RPMI7951 (cell line): ENCODE measurements at places on chromosomes 5 and 9. TPM values are rescaled to one million over a fixed set of nuclear protein-coding genes. Genes with fewer than 3 reads are reported as not detected.

Gene ANKRD18A
- not detected in 2 replicates for total RNA-seq

DNA sequence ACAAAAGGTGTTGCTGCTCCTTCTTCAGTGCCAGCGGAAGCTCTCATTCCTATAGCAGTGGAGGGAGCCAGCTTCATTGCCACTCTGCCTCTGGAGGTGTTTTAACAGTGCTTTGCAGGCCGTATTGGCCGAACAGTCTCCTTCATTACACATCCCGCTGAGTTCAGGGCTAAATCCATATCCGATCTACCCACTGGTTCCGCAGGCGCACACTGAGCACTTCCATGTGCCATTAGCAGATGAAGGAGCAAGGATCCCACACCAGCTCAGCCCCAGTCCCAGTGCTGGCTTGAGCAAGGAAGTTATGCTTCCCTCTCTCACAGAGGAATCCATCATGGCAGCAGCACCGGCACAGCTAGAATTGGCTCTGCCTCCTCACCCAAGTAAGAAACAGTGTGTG, 121.2 kb upstream of the IRX2 start:
- no peak for DNase-seq

DNA sequence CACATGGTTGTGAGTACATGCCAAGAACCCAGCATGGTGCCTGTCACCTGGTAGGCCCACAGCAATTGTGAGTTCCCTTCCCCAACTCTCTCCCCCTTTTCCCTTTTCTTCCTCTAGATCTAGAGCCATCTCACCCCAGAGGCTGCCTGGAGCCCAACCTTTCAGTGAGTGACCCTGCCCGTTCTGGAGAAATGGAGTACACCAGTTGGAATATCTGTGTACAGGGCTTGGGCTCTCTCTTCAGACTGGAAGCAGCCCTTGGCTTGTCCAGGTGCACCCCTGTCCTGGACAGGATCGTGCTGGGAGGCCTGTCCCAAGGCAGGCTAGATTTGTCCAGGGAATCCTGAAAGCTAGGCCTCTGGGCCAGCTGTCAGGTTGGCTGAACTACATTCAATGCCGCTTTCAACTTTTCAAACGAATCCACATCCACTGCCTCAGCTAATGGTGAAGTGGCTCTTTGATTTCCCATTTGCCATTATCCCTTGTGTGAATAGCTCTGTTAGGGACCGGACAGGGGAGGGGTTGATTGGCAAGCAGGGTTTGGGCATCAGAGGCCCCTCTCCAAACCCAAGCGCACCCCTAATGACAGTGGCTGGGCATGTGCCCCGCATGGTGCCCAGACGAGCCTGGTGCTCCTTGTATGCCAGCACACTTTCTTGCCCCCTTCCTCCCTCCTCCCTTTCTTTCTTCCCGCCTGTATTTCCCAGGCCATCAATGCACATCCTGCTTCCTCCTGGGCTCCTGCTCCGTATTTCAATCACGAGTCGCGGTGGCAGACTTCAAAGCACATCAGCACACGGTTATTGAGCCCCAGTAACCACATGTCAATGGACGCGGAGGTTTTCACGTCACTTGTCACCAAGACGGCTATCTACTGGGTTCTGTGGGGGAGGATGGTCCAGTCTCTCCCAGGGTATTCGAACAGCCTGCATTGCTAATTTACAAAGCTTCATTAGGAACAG, 211.2 kb downstream of the DAB2IP start:
- DNase-seq: no peak

DNA sequence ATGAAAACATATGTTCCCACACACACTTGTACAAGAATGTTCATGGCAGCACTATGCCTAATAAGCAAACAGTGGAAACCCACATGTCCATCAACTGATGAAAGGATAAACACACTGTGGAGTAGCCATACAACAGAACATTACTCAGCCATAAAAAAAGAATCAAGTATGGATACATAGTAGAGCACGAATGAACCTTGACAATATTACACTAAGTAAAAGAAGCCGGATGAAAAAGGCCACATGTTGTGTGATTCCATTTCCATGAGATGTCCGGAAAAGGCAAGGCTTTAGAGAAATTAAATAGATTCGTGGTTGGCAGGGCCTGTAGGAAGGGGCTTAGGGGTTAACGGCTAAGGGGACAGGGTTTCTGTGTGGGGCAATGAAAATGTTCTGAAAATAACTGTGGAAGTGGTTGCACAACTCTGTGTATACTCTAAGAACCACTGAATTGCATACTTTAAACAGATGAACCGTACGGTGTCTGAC, 51.4 kb downstream of the COL23A1 start:
- DNase-seq: no peak

Gene TUBB4B
- total RNA-seq: 295 and 372 TPM in 2 replicates

DNA sequence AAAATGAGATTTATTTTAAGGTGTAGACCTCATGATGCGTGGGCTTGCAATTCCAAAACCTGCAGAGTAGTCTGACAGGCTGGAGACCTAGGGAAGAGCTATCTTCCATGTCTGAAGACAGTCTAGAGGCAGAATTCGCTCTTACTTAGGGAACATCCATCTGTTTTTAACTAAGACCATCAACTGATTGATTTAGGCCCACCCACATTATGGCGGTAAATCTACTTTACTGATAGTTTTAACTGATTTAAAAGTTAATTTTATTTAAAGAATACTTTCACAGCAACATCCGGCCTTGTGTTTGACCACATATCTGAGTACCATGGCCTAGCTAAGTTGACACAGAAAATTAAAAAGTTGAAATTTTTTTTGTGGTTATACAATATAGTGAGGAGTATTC, 6.0 kb upstream of the ST8SIA4 start:
- DNase-seq: no peak

- no peak for DNase-seq
Measured at GRCh38 chr5:121758615-121759014, 93.1 kb upstream of the FTMT start.

DNA sequence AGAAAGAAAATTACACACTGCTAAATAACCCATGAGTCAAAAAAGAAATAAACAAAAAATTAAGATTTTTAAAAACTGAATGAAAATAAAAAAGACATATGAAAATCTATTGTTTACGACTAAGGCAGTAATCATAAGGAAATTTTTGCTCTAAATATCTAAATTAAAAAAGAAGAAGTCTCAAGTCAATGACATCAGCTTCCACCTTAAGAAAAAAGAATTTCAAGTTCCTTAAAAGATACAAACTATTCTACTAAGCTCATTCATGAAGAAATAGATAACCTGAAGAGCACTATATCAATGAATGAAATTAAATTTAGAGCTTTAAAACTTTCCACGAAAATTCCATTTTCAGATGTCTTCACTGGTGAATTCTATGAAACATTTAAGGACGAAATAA, 15.7 kb upstream of the STARD4 start:
- DNase-seq: no peak

DNA sequence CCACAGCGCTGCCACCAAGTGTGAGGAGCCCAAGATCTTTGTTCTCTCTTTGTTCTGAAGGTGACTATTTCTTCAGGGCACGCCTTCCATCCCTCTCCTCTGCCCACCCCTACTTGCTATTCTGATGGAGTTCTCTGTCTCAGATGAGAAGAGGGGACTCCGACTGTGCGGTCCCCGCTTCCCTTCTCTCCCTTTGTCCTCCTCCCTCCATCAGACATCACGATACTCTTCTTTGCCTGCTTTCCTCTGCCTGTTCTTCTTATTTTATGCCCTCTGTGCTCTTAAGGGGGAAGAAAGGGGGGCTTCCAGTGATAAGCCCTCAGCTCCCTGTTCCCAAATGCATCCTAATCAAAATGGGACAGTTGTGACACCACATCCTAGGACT, 307.8 kb downstream of the RAB3C start:
- no peak for DNase-seq

DNA sequence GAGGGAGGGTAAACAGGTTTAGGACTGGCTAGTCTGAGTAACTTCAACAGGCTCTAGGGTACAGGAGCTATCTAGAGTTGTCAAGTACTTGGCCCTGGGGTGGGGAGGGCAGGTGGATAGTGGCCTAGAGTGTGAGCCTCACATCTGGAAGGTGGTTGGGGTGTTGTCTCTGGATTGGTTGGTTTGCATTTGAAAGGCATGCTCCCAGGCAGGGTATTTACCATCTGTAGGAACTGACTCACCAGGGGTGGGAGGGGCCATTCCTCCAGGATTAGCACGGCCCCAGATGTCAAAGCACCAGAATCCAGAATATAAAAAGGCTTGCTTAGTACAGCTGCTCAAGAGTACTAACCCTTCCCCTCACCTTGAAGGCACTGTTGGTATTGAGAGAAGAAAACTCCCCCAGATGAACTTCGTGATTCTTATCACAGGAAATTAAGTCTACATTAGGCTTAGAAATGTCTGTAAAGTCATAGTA, 193.3 kb downstream of the NTRK2 start:
- peak; percentile 0 for DNase-seq

DNA sequence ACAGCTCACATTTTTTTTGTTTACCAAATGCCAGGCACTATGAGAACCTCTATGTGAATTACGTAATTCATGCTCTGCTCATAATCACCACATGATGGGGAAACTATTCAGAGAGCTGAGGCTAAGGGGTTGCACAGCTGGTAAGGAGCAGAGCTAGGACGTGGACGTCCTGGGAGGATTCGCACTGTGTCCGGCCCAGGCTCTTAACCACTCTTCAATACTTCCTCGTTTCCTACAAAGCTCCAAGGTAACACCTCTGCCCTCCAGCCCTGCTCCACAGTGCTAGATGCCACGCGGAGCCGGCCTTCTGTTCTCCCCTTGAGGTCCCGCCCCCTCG, 8.7 kb downstream of the PHF19 start:
- no peak for DNase-seq

GRCh38 chr9:92048924-92049625, 66.1 kb downstream of the SPTLC1 start:
- DNase-seq: peak; percentile 75

Gene MYOT
- total RNA-seq: not detected in 2 replicates

DNA sequence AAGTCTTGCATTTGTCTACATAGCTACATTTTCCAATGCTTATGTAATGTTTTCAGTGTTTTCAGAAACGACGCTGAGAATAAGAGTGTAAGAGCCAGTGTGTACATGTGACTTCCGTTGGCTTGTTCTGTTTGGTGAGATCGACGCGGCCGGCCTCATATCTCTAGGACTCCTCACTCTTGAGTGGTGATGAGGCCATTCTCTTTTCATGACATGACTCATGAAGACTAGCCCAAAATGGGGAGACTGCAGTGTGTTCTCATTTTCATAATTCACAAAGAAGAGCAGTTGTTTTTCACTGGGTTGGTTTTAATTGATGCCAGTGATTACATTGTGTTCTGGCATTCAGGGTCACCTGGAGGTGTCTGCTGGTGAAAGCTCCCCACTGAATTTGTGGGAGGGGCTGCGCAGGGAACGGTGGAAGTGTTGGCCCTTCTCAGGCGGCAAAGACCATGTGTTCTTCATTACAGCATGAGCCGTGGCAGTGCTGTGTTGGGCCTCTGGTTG, 131.5 kb upstream of the OTULINL start:
- peak; percentile 86 for DNase-seq

DNA sequence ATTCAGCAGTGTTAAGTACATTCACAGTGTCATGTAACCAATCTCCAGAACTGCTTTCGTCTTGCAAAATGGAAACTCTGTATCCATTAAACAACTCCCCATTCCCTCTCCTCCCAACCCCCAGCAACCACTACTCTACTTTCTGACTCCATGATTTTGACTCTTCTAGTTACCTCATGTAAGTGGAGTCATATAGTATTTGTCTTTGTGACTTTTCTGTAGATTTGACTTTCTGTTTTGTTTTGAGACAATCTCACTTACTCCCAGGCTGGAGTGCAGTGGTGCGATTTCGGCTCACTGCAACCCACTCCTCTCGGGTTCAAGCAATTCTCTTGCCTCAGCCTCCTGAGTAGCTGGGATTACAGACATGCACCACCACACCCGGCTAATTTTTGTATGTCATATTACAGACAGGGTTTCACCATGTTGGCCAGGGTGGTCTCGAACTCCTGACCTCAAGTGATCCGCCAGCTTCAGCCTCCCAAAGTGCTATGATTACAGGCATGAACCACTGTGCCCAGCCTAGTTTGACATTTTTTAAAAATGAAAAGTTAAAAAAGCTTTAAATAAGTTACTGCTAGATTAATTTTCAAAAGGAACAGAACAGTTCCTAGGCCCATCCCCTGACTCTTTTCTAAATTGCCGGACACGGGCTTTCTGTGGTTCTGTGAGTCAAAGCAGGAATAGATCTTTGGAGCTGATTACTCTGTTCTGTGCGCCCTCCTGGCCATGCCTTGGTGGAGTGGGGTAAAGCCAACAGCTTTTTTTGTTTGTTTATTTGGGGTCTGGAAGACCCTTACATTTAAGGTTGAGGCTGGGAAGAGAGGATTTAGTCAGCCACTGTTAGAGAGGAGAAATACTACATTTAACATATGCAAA, 59.3 kb downstream of the RALGPS1 start:
- no peak for DNase-seq

Gene ARRDC1
- 13.1 and 15.0 TPM in 2 replicates for total RNA-seq

GRCh38 chr5:137567226-137567625, 68.1 kb upstream of the SPOCK1 start:
- DNase-seq: no peak

DNA sequence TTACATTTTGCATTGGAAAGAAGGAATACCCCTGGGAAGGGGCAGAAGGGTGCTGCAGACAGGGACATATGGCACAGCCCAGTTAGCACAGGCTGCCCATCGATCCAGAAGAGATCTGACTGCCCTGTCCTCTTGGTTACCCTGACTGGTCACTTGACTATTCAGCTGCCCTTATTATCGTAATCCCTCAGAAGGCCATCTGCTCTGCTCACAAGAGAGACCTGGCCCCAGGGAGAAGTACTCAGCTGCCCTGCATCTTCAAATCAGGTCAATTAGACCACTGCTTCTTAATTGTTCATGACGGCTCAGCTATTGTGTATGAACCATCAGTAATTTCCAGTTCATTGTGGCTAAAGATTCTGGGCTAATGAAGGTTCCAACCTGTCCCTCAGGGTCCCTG, 345.0 kb downstream of the TLE1 start:
- no peak for DNase-seq

GRCh38 chr5:174413567-174414314, 310.6 kb upstream of the MSX2 start:
- DNase-seq: peak; percentile 72

DNA sequence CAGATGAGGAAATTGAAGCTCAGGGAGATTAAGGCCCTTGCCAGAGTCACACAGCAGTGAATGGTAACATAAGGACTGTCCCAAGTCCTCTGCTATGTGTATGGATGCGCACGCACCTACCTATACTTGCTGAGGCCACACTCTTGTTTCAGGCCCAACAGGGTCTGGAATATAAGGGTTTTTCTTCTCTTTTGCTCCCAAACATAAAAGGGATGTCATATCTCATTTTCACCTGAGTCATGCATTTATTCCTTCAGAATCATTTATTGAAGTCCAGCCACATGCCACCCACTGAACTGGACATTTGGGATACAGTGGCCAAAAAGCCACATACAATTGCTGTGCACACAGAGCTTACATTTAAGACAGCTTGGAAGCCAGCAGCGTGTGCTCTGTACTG, 92.0 kb downstream of the SH3TC2 start:
- no peak for DNase-seq

Gene MEF2C
- total RNA-seq: 20.8 and 32.1 TPM in 2 replicates

- no peak for DNase-seq
Measured at GRCh38 chr5:52452098-52452497, 335.6 kb upstream of the ITGA1 start.

GRCh38 chr5:6936031-6936430, 222.8 kb downstream of the TENT4A start:
- no peak for DNase-seq

- DNase-seq: no peak
Measured at GRCh38 chr9:89667726-89668125, 62.9 kb downstream of the GADD45G start.

Gene CNTNAP3
- total RNA-seq: 0.12 and 0.39 TPM in 2 replicates

Gene IFNA21
- not detected in 2 replicates for total RNA-seq
